ENCODE measurements at places on chromosomes 1 and 21.

GRCh38 chr1:234971586-234972297 is 156.9 kb downstream of the TOMM20 start:
- DNase-seq = peak; percentile 25

DNA sequence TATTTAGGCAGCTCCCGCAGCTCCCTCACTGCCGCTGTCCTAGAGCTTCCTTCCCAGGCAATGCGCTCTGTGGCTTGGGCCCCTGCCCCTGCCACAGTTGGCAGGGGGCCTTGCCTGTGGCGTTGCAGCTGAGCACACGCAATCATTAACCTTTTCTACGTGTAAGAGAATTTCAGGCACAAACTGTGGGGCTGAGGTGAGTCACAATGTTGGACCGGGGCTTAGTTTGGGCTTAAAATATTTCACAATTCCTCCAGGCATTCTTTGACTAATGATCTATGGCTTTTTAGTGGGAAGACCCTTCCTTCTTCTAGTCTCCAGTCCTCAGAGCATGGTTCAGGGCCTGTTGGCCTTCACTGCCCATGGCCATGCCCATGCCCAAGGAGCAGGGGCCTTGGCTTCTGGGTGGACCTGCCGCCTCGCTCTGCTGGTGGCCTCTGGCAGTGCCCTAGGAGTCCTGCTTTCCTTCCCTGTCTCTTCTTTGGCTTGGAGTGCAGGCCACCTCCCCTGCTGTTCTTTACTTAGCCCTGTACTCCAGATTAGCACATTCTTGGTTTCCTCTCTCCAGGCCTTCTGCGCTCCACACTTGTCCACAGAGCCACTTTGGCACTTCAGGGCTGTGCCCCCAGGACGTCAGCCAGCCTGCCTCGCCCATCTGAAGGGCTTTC is 39.2 kb downstream of the MAPKAPK2 start:
- no peak for DNase-seq

- no peak for DNase-seq
These were observed 105.7 kb upstream of the CASZ1 start for GRCh38 chr1:10901891-10902805.

DNA sequence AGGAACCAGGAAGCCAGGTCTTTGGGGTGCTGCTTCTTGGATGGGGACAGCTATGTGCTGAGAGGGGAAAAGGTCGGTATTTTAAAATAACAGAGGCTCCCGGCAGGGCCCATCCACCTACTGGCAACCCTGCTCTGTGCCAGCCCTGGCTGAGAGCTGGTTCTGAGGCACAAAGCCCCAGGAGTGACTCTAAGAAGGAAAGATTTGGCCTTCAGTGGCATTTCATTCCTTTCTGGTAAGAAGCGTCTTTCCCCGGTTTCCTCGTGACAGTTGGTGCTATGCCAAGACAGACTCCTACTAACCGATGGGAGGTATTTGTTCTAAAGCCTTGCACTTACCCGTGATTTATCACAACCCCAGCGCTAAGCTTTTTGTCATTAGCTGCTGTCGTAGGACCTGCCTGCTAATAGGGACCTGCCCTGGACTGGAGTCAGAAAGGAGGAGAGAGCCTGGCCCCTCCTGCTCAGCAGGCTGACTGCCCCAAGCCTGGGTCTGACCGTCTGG is 123.1 kb upstream of the ADAR start:
- no peak for DNase-seq

DNA sequence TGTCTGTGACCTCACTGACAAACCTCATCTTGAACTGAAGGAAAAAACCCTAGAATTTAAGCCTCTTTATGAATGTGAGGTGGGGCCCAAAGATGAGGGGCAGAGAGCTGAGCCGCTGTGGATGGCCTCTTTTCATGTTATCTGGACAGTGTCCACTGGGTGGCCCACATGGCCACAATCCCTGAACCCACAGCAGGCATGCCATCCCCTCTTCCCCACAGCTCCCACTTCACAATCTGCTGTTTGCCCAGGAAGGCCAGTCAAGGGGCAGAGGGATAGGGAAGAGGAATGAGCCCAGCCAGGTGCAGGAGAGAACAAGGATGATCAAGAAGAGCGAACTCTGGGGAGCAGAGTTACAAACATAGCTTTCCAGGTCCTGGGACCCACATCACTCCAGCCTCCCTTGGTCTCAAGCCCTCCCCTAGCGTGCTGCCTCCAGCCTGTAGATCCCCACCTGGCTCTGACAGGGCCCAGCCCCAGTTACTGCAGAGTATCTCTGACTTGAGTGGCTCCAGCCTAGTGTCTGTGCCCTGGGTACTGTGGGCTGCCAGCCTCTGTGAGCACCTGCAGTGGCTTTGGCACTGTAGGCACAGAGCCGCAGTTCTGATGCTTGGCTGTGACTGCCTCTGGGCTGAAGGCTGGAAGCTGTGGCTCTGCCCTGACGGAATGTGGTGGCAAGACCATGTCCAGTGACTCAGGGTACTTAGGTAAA is 1.9 kb upstream of the SLFNL1 start:
- DNase-seq = no peak

DNA sequence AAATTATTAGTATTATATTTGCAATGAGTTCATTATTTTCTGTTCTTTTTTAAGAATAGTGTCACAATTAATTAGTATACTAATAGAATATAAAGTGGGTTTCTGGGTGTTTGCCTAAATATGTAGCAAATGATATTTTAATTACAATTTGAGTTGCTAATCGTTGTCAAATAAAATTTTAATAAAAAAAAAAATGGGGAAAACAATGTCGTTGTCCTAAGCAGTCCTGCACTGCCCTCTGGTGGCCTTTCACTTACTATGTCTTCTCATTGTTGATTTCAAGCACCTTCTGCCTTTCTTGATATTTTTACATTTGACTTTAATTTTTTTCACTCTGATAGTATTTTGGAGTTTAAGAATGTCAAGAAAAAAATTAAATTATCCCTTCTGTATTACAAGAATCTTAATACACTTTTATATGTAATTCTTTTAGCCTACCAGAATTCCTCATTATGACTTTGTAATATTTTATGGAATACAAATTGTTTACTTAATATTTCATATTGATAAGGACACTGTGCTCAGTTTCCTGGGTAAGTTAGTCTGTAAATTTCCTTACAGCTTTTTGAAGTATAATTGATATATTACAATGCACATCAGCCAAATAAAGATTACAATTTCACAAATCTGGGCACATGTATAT is 104.5 kb upstream of the FMN2 start:
- peak; percentile 60 for DNase-seq

GRCh38 chr1:69702085-69702484 is 134.4 kb downstream of the LRRC7 start:
- DNase-seq = no peak

DNA sequence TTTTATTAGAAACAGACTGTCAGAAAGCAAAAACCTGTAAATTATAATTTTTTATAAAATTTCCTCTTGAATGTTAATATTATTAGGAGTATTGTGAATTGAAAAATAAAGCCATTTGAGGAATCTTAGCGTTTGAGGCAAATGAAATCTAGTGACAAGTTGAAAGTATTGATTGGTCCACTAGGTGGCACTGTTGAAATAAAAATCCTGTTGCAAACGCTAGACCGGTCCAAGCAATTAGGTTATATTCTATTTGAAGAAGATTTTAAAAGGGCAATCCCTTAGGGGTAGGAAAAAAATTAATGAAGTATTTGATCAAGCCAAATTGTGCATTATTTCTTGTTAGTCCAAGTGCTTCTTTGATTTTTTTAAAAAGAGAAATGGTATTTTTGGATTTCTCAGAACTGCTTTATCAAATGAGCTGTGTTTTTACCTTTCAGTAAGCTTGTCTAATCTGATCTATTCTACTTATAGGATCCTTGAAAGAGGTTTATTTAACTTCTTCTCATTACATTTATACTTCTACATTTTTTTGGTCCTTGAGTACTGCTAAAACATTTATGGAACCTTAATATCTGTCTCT is 57.7 kb downstream of the ATG4C start:
- no peak for DNase-seq

- DNase-seq = no peak
These were observed 2.5 kb upstream of the ZNF683 start for GRCh38 chr1:26375081-26375480.
